ENCODE measurements at places on chromosomes 1 and 21. TPM values are rescaled to one million over a fixed set of nuclear protein-coding genes. Genes with fewer than 3 reads are reported as not detected.

Gene SERPINC1
- polyA plus RNA-seq: 0.23 TPM

Gene OR2L2
- not detected for polyA plus RNA-seq

DNA sequence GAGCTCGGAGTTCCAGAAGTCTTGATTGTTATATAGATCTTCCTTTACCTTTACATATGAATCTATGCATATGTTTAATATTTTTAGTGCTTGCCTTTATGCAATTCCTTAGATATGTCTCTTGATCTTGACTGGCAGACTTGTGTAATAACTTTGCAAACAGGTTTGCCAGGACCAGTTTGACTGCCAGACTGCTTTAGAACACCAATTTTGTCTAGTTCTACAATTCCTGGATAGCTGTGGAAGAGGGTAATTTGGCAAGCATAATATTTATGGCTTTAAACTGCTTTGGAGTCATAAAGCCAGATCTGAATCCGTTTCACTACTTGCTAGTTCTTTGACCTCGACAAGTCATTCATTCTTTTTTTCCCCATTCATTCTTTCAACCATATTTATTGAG, 250.0 kb downstream of the FAF1 start:
- no peak for DNase-seq

GRCh38 chr1:92795166-92795565, 10.3 kb upstream of the EVI5 start:
- no peak for DNase-seq

GRCh38 chr1:26787706-26788514, at the start of gene PIGV:
Gene PIGV (plus strand): TSS chr1:26787950. CDS start chr1:26790816, 2,866 bp downstream.
- DNase-seq: peak; percentile 66

GRCh38 chr1:154774175-154774855, 95.8 kb downstream of the KCNN3 start:
- DNase-seq: no peak

- peak; percentile 93 for DNase-seq
These were observed 10.9 kb upstream of the SMG7 start for GRCh38 chr1:183461350-183461749.

Gene KNCN
- polyA plus RNA-seq: not detected

Gene ALG14
- 4.4 TPM for polyA plus RNA-seq

DNA sequence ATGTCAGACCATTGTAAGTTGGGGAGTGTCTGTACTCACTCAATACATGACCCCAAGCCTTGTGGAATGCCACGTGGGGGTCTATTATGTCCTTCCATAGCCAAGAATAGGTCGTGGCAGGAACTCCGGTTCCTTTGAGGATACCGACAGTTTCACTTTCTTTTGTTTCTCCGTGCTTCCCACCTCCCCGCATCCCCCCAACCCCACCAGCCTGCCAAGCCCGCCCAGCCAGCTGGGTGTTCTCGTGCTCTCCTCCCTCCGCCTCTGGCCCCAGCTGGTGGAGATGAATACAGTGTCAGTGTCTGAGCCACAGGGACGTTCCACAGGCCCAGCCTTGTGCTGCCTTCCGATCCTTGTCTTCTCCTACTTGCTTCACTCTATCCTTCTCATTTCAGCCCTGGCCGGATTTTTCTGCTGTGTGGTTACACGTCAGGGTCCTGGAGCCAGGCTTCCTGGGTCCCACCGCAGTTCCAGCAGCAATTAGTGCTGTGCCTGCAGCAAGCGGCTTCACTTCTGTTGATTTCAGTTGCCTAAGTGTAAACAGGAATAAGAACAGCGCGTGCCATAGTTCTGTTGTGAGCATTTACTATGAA, 4.1 kb upstream of the AGTRAP start:
- peak; percentile 37 for DNase-seq

GRCh38 chr1:168089979-168090337, 46.8 kb downstream of the GPR161 start:
- DNase-seq: no peak

DNA sequence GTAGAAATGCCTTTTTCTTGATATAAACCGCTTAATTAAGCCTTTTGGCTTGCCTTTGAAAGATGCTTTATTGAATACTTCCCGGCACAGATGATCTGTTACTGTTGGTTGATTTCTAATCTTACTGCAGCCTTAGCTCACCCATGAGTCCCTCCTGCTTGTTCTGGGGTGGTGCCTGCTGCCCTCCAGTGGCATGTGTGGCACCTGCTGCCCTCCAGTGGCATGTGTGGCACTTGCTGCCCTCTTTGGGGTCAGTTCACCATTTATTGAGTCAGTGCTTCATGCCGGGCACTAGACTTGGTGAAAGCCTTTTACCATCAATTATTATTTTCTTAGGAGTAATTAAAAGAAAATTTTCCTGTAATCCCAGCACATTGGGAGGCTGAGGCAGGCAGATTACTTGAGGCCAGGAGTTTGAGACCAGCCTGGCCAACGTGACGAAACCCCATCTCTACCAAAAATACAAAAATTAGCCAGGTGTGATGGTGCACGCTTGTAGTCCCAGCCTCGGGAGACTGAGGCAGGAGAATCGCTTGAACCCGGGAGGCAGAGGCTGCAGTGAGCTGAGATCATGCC, 54.3 kb downstream of the ADARB1 start:
- peak; percentile 79 for DNase-seq

- DNase-seq: peak; percentile 25
These were observed 140.6 kb upstream of the SAMSN1 start for GRCh38 chr21:14686466-14687267.

Data from CD14-positive monocyte (primary cell).